Fibroblast of gingiva (primary cell): ENCODE measurements at places on chromosomes 3 and 15.

GRCh38 chr3:19213603-19214220 is 65.4 kb downstream of the KCNH8 start:
- DNase-seq: no peak

DNA sequence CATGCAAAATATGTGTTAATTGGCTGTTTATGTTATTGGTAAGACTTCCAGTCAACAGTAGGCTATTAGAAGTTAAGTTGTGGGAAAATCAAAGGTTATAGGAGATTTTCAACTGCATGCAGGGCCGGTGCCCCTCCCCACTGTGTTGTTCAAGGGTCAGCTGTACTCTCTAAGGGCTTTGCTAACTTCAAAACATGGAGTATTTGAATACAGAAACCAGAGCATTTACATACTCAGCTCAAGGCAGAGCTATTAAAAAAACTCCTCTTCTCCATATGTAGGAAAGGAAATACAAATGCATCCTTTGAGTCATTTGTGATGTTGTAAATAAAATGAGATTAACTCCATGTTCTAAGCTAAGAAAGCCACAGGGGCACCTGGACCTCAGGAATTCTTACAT is 16.8 kb downstream of the IL17RB start:
- DNase-seq: no peak

DNA sequence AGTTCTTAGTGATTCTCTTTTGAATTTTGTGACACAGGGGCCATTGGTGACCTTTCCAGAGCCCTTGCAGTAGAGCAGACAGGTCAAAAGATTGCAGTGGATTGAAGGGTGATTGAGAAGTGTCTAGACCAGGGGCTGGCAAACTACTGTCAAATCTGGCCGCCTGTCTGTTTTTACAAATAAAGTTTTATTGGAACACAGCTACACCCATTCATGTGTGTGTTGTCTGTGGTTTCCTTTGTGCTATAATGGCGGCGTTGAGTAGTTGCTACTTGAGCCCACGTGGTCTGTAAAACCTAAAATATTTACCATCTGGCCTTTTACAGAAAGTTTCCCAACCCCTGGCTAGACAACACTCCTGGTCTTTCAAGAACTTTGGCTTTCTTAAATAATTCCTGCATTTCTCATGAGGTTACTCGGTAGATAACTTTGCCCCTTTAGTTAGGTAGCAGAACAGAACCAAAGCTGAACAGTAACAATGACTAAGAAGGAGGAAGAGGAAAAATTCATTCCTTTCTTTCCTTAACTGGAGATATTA is 265.1 kb upstream of the NR2E3 start:
- DNase-seq: no peak

DNA sequence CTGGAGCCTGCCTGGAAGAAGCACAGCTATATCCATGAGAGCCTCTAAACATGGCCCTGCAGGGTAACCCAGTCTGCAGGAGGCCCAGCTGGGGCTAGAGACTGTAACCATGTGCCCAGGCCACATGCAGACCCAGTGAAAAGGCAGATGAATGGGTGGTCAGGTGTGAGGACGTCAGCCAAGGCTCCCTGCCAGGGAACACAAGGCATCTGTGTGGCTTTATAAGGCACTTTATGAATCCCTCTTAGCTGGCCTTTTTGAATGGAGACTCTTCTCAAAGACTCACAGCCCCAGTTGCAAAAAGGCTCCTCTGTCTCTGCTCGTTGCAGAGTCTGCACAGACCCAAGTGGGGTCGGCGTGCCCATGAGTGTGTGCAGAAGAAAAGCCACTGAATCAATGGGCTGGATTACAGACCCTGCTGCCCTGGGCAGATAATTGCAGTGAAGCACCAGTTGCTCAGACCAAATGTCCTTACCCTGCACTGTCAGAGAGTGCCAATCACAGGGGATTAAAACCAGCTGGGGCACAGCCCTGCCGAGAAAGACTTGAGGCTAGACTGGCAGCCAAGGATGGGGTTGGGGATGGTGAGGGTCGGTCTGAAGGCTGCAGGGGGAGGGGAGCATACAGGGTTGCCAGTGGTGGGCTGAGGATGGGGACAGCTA is 154.2 kb downstream of the RAB11A start:
- DNase-seq: no peak

GRCh38 chr3:12816521-12817342 is 20.3 kb downstream of the CAND2 start:
- DNase-seq: no peak

GRCh38 chr3:71707595-71707994 is 17.6 kb downstream of the EIF4E3 start:
- DNase-seq: no peak

DNA sequence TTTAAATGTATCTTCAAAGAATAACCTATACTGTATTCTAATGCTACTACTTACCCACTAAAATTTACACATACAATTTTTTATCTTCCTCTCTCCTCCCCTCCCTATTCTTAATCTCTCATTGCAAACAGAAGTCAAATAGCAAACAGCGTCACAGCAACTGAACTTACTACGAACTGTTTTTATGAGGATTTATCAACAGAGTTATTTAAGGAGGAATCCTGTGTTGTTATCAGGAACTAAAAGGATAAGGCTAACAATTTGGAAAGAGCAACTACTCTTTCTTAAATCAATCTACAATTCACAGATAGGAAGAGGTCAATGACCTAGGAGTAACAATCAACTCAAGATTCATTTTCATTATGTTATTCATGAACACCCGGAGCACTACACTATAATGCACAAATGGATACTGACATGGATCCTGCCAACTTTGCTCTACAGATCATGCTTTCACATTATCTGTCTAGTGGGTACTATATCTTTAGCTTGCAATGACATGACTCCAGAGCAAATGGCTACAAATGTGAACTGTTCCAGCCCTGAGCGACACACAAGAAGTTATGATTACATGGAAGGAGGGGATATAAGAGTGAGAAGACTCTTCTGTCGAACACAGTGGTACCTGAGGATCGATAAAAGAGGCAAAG is 984 bp downstream of the FGF7 start:
- DNase-seq: peak; percentile 3

GRCh38 chr15:68400066-68400456 is 31.9 kb downstream of the ITGA11 start:
- no peak for DNase-seq

DNA sequence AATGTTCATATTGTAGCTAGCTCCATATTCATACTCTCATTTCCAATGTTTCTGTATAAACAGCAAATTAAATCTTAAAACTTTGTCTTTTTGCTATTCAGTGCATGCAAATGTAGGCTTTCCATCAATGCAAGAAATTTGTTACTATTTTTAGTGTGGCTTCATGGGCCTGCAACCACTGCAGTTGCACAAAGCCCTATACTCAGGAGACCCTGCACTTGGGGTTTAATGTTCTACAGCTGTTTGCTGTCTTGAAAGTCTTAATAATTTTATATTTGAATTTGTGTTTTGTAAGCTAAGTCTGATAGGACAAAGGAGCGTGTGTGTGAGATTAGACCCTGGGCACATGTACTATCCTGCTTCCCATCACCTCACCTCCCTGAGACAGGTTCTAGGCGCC is 9.6 kb downstream of the PYDC2 start:
- no peak for DNase-seq

DNA sequence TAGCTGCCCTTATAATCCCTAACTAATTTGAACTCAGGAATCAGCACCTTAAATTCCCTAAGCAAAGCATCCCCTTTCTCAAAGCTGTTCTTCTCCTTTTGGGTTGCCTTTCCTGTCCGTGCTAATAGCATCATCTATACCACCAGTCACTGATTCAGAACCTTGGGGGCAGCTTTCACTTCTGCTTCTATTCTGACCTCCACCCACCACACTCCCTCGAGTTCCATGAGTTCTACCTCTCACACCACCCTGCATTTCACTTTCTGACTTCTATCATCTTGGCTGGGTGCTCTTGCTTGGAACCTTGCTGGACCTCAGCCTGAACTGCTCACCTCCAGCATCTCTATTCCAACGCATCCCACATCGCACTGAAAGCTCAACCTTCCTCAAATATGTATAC is 55.4 kb upstream of the KCNMB2 start:
- DNase-seq: no peak

DNA sequence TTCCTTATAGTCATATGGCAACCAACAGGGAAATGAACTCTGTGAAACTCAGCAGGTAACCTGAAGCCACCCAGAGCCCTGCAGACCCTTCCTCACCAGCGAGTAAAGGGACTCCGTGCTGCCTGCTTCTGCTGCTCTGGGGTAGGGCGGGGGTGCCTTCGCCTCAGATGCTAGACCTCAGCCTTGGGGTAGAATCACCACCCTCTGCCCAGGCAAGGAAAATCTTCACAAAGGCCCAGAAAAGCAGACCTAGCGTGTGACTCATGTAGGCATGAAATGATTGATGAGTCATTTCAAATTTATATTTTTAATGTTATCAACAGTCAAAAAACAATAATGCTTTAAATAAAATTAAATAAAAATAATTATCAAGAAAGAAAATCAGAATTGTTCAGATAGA is 6.6 kb downstream of the STIMATE start:
- no peak for DNase-seq

GRCh38 chr3:60000311-60001105 is 950.7 kb upstream of the CFAP20DC start:
- no peak for DNase-seq

GRCh38 chr15:29802411-29802810 is 19.9 kb downstream of the TJP1 start:
- no peak for DNase-seq

GRCh38 chr15:44157679-44158078 is 37.4 kb downstream of the FRMD5 start:
- DNase-seq: peak; percentile 38

GRCh38 chr3:47722859-47723258 is 58.8 kb downstream of the SMARCC1 start:
- DNase-seq: no peak

GRCh38 chr3:128392818-128393544 is 73.7 kb downstream of the DNAJB8 start:
- DNase-seq: no peak

- DNase-seq: no peak
Measured at GRCh38 chr3:30954426-30954825, 60.0 kb upstream of the GADL1 start.

- DNase-seq: no peak
Measured at GRCh38 chr3:151743855-151744254, 10.1 kb downstream of the AADACL2 start.

GRCh38 chr3:2944628-2945027 is 165.5 kb downstream of the IL5RA start:
- DNase-seq: no peak

- DNase-seq: peak; percentile 10
Measured at GRCh38 chr3:12536423-12536822, 8.9 kb downstream of the MKRN2OS start.

- no peak for DNase-seq
Measured at GRCh38 chr3:28859897-28860296, 421.0 kb upstream of the RBMS3 start.

GRCh38 chr3:13452490-13453335 is 27.4 kb upstream of the HDAC11 start:
- peak; percentile 39 for DNase-seq

DNA sequence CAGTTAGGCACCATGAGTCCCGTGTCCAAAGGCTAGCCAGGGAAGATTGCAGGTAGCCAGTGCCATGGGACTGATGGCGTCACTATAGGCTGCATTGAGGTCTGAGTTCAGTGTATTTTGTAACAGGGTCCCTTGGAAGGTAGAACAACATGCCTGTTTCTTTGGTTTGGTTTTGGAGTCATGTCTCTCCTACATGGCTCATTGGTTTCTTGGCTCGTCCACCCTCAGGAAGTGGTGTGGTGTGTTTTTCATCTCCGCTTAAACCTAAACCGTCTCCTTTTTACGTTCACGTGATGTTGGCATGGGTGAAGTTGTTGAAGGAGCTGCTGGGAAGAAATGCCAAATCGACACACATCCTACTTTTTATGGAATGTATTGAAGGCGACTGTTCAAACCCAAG is 71.6 kb downstream of the FLNB start:
- no peak for DNase-seq

DNA sequence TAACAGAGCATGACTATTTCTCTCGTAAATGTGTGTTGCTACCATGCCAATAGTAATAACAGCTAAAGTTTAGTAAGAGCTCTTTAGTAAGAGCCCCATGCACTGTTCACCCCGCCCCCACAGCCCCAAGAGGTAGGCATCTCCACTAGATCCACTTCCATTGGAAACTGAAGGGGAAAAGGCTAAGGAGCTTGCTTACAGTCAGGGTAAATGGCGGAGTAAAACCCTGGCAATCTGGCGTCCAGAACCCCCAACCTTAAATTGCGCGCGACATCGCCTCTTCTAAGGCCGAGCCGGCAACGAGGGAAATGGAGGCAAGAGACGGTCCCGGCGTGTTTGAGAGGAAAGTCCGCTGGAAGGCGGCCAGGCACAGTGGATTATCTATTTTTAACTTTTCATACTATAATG is 654 bp upstream of the C3orf38 start:
- DNase-seq: peak; percentile 9

GRCh38 chr3:50245251-50245745 is 9.3 kb downstream of the GNAI2 start:
- no peak for DNase-seq

DNA sequence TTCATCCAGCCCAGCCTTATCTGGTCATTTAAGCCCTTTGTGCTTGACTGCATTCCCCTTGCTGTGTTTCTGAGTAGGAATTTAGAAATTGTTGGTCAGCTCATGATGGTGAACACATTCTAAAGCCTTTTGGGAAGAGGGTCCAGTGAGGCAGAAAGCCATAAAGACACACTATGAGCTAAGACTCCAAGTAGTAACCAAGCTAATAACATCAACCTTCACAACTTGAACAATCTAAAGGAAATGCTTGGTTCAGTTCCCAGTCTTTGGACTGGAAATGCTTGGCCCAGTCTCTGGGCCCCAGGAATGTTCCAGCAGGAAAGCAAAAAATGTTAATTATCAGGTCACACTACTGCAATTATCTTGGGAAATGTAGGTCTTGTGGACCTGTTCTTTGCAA is 7.7 kb downstream of the PLSCR1 start:
- peak; percentile 70 for DNase-seq

DNA sequence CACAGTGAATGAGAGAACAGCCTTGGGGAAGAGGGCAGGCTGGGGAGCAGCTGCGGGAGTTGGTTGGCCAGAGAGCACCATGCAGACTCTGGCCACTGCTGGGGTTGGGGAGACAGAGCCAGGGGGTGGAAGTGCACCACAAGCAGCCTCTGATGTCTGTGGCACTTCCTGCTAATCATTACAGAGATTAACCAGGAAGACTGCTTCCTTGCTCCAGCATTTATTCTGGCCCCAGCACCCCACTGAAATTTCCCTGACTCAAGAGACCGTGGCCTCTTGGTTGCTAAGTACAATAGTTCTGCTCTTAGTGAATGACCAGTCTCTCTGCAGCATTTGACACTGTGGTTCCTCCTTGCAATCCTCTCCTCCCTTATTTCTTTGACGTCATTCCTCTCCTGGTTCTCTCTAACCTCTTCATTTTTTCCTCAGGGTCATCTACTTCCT is 266.2 kb upstream of the ROPN1 start:
- no peak for DNase-seq
